ENCODE measurements at places on chromosomes 6 and 20.
A peak's percentile ranks its signal among the peaks of the same experiment; 100 is the strongest.

DNA sequence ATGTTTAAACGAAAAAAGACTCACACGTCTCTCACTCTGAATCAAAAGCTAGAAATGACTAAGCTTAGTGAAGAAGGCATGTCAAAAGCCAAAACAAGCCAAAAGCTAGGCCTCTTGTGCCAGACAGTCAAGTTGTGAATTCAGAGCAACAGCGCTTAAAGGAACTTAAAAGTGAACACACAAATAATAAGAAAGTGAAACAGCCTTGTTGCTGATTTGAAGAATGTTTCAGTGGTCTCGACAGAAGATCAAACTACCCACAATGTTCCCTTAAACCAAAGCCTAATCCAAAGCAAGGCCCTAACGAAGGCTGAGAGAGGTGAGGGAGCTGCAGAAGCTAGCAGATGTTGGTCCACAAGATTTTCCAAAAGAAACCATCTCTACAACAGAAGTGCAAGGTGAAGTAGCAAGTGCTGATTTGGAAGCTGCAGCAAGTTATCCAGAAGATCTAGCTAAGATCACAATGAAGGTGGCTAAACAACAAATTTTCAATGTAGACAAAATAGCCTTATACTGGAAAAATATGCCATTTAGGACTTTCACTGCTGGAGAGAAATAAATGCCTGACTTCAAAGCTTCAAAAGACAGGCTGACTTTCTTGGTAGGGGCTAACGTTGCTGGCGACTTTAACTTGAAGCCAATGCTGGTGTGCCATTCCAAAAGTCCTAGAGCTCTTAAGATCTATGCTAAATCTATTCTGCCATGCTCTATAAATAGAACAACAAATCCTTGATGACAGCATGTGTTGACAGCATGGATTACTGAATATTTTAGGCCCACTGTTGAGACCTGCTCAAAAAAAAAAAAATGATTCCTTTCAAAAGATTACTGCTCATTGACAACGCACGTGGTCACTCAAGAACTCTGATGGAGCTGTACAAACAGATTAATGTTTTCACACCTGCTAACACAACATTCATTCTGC is 40.3 kb downstream of the SEC63 start:
- DNase-seq: no peak

DNA sequence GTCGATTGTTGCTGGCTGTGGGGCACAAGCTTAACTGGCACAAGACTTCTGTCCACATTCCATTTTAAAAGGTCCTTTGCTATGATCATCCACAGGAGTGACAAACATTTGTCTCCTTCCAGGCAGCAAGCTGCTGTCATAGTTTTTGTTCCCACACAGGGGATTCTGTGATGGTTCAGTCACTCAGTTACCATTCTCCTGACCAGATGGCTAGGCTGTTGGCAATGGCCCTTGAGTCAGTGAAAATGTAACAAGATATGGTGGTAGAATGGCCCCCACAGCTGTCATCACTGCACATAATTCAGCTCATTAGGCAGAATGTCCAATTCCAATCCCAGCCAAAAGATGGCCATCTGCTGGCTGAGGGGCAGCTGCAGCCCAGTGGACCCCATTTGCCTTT is 13.7 kb downstream of the BPIFA1 start:
- DNase-seq: no peak

GRCh38 chr6:78910591-78911171 is 43.3 kb downstream of the IRAK1BP1 start:
- DNase-seq: no peak

- DNase-seq: no peak
Measured at GRCh38 chr6:75528423-75528822, 34.8 kb upstream of the FILIP1 start.

DNA sequence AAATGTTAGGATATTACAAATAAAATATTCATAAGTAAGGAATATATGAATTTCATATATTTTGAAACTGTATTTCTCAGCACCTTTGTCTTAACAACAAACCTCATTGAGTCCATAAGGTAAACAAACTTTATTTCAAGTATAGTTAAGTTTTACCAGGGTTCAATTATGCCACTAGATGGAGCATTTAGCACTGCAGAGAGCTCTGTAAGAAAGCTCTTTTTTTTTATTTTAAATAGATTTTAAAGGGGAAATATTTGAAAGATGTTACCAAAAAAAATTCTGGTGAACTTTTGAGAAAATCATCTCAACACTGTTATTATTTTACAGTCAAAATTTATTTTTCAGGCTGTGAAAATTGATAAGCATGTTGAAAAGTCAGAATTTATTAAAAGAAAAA is 955.2 kb upstream of the EYS start:
- no peak for DNase-seq

GRCh38 chr6:36697481-36697903 is at the start of gene RAB44:
TSS of gene RAB44 (plus strand) at chr6:36697826. CDS start at chr6:36704236, 6,410 bp downstream.
- DNase-seq: no peak

- no peak for DNase-seq
Measured at GRCh38 chr20:58144096-58144495, 84.4 kb downstream of the ANKRD60 start.

DNA sequence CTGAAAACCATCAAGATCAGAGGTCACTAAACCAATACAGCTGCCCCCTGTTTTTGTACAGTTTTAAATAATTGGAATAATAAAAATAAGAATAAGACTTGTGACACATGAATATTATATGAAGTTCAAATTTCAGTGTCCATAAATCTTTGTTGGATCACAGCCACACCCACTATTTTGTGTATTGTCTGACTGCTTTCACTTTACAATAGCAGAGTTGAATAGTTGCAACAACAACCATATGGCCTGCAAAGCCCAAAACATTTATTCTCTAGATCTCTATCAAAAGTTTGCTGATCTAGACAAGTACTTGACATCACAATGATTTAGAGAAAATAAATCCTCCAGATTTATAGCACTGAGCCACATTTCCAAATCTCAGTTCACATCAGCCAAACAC is 73.6 kb downstream of the SPTLC3 start:
- DNase-seq: no peak

GRCh38 chr6:188821-189655 is 103.2 kb upstream of the DUSP22 start:
- peak; percentile 53 for DNase-seq

GRCh38 chr20:19100975-19101374 is 111.5 kb upstream of the SLC24A3 start:
- DNase-seq: no peak

- no peak for DNase-seq
Measured at GRCh38 chr20:58612121-58612691, 38.9 kb upstream of the STX16 start.

DNA sequence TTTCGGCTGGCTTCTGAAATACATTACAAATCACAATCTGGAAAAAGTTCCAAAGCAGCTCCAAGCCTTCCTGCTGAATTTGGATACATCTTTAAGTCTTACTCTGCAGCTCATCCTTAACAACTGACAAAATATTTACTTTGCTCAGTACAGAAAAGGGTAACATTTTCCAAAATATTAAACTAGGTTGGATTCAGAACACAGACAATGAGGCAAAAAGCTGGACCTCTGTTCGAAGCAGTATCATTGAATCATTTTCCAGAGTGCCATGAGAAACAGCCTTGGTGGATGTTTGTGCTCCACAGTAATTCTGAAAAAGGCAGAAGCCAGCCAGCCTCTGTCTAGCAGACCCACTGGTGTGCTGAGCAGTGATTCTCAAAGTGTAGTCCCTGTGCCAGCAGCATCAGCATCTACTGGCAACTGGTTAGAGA is 162.1 kb downstream of the AIG1 start:
- DNase-seq: no peak

- no peak for DNase-seq
Measured at GRCh38 chr6:142184307-142184706, 37.2 kb downstream of the VTA1 start.

DNA sequence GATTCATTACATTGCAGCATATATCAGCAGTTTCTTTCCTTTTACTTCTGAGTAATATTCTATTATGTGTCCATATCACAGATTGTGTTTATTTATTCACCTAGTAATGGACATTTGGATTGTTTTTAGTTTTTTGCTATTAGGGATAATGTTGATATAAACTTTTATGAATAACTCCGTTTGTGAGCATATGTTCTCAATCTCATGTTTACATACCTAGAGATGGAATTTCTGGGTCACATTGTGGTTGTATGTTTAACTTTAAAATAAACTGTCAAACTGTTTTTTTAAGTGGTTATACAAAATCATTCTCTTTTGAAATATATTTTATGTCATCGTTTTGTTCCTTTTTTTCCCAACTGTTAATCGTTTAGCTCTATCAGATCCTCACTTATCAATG is 311.6 kb downstream of the MMUT start:
- no peak for DNase-seq

GRCh38 chr20:15923030-15923776 is 650.0 kb downstream of the KIF16B start:
- DNase-seq: no peak

- DNase-seq: no peak
Measured at GRCh38 chr20:32592022-32592421, 6.9 kb upstream of the NOL4L start.

GRCh38 chr6:139549561-139550070 is 175.2 kb upstream of the CITED2 start:
- no peak for DNase-seq

DNA sequence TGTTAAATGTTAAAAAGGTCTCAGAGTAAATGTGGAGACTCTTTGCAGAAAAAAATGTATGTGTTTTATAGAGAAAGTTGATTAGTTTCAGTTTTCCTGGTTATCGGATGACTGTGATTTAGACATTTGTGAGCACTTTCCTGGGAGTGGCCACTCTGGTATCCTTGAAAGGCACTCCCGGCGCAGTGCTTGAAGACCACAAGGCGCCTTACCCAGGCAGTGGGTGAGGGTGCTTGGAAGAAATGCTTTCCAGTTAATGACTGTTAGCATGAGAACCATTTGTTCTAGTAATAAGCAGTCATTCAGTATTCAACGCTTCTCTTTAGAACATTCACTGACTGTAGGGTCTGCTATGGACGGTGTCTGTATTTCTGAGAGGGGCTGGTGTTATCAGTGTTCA is 7.2 kb downstream of the CDS2 start:
- DNase-seq: no peak

- DNase-seq: peak; percentile 58
Measured at GRCh38 chr6:145483191-145483996, 251.9 kb downstream of the EPM2A start.

- no peak for DNase-seq
Measured at GRCh38 chr6:291697-292505, at the start of gene DUSP22. TSS of gene DUSP22 (plus strand) at chr6:292487. CDS start at chr6:292540, 53 bp downstream.

DNA sequence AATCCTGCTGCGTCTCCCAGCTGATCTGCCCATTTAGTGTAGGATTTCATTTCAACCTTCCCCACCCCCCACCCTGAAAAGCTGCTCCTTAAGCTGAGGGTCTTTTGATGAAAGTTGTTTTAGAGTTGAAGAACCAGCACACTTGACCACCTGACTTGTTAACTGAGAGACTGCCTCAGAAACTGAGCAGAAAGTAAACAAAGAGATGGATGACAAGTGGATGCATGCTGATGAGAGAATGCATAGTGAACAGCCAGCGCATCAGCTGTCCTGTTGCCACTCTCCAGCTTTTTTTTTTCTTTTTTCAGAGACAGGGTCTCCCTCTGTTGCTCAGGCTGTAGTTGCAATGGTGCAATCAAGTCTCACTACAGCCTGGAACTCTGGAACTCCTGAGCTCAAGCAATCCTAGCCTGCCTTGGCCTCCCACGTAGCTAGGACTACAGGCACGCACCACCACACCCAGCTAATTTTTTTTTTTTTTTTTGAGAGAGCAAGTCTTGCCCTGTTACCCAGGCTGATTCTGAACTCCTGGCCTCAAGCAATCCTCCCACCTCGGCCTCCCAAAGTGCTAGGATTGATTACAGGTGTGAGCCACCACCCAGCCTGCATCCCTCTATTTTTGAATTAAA is 9.5 kb downstream of the RPL10A start:
- DNase-seq: no peak

DNA sequence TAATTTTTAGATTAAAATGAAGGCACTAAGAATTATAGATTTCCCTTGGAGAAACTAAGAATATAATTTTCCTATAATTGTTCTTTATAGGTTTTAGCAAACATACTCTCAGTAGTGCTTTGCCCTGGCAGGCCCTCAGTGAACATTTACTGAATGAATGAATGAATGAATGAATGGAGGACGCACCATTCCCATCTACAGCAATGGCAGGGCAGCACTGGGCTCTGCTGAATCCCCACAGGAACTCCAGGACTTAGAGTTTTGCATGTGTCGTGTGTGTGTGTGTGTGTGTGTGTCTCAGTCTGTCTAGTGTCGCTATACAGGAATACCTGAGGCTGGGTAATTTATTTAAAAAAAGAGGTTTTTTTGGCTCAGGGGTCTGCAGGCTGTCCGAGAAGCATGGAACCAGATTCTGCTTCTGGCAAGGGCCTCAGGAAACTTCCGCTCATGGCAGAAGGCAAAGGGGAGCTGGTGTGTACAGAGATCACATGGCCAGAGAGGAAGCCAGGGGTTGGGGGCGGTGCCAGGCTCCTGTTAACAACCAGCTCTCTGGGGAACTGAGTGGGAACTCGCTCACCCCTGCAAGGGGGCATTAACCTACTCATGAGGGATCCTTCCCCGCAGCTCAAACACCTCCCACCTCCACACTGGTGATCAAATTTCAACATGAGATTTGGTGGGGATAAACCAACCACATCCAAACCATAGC is 20.1 kb downstream of the RNASET2 start:
- no peak for DNase-seq

Measured in SW 1271 (cell line).